ENCODE measurements at places on chromosomes 5 and 9.

GRCh38 chr9:126564128-126564527 lies 49.6 kb upstream of the LMX1B start:
- no peak for DNase-seq

DNA sequence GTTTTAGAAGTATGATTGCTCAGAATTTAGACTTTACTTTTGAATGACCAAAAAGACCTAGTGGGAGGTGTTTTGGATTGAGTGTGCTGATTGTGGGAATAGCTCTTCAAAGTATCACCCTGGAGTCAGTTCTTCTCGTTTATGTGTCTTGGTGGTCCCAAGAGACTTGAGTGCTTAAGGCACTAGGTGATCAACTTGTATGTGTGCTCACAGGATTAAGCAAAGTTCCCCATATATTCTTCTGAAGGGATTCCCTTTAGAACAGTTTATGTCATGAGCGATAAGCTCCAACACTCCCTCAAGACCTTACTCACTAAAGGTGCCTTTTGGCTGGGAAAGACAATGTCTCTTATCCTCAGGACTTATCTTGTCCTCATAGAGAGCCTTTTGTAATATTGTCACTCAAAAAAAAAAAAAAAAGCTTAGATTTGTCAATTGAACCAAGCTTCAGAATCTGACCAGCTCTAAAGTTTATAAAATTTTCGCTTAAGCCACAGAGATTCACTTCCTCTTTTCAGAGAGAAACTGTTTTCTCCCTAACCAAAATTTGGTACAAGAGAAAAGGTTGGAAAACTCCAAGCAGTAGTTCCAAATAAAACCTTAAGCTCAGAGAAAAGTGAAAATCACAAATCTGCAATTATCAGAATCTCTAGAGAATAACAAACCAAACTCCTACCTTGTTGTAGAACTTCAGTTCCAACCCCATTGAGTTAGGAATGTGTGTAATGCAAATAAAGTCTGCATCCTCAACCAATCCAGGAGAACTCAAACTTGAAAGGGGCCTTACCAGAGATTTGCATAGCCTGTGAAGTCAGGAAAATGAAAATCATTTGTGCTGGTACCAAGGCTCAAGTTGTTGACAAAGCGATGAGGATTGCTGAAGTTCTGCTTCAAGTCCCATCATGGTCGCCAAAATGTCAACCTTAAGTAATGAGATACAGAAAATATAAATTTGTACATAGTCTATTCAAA lies 40.0 kb upstream of the PDZD2 start:
- no peak for DNase-seq

DNA sequence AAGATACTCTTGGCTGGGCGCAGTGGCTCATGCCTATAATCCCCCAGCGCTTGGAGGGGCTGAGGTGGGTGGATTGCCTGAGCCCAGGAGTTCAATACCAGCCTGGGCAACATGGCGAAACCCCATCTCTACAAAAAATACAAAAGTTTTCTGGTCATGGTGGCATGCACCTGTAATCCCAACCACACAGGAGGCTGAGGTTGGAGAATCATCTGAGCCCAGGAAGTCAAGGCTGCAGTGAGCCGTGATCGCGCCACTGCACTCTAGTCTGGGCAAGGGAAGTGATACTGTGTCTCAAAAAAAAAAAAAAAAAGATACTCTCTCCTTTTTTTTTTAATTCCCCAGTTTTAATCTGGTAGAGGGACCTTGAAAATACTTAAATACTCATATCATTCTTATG lies 15.0 kb downstream of the ANKRD33B start:
- no peak for DNase-seq

DNA sequence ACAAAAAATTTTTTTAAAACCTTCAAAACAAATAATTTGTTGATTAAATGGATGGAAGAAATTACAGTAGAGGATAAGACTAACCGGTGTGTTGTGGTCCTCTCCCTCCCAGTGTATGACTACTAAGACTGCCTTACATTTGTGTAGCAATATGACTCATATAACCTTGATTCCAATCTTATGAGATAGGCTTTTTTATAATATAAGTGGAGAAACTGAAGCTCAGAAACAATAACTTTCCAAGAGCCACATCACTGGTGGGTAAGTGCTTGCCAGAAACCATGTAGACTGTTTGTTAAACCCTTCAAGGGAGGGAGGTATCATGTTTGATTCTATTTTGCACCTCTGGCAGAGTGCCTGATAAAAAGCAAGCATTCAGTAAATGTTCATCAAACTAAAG lies 47.5 kb downstream of the NLN start:
- DNase-seq: no peak

- no peak for DNase-seq
Measured at GRCh38 chr5:29005386-29005785, 1967.0 kb upstream of the CDH9 start.

DNA sequence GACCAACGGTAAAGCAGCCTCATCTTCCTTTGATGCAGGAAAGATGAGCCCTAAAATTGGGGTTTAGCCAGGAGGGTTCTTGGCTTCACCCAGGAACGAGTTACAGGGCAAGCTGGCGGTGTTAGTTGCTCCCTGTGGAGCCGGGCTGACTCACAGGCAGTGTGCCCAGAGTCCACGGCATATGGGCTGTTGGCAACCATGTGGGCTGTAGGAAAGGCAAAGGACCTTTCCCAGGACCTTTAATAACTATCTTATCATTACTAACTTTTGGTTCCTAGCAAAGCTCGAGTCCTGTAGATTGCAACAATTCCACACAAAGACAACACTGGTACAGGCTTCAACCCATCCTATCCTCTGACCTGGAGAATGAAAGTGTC lies 29.8 kb upstream of the CLPTM1L start:
- no peak for DNase-seq

- DNase-seq: no peak
Measured at GRCh38 chr9:116182876-116183275, 29.3 kb downstream of the PAPPA start.

DNA sequence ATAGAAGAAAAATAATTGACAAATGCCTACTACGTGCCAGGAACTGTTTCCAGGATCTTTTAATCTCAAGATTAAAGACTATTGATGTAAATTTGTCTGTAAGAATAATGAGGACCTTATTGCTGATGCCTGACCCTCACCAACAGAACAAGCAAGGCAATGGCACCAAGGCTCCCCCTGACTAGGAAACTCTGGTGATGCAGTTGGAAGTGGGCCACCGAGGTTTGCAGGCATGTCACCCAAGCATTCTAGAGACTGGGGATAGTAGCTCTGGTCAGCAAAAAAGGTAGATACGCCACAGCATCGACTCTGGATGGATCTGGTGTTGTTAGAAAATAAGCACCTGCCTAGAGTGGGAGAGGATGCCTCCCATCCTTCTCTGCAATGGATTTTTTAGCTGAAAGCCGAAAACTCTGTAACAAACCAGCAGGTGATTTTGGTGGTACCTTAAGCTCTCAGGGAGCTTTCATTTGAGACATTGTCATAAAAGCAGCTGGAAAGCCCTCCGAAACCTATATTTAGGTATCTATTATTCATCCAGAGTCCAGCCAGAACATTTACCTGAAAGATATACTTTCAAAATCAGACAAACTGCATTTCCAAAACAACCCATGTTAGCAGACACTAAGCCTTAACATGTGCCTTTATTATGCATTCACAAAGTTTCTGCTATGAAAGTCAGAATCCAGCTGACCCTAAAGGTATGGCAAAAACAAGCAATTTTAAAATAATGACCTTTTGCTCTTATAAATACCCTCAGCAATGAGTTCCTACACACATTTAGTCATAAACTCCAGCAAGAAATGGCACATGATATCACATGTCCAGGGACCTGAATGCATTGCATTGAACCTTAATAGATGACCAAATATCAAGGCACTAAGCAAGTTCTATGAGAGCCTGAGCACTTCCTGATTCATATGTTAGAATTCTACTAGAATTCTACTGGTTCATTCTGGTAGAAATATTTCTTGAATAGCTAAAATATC lies 308.4 kb downstream of the PDE4D start:
- DNase-seq: no peak

DNA sequence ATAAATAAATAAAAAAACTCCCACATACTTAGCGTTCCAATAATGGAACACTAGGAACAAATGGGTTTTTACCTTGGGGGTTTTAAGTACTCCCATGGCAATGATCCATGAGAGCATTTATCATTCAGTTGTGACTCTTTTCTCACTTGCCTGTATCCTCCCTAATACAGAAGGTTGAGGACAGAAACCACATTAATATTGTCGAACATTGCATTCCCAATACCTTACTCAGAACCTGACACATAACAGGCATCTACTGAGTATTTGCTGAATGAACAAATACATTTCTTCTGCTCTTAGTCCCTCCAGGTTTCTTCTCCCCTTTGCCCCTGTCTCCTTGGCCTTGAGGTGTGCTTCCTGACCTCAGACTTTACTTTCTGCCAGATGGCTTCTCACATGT lies 175.9 kb downstream of the CEMIP2 start:
- no peak for DNase-seq

- no peak for DNase-seq
Measured at GRCh38 chr9:81631218-81631745, 58.1 kb downstream of the TLE1 start.

- no peak for DNase-seq
Measured at GRCh38 chr9:107260437-107261081, 22.5 kb upstream of the RAD23B start.

All from stimulated activated CD8-positive, alpha-beta memory T cell treated with anti-CD3 and anti-CD28 coated beads, Interleukin-15, amount 100 ng/mL, for 1 hour (primary cell).